ENCODE measurements at places on chromosomes 7 and 10.

DNA sequence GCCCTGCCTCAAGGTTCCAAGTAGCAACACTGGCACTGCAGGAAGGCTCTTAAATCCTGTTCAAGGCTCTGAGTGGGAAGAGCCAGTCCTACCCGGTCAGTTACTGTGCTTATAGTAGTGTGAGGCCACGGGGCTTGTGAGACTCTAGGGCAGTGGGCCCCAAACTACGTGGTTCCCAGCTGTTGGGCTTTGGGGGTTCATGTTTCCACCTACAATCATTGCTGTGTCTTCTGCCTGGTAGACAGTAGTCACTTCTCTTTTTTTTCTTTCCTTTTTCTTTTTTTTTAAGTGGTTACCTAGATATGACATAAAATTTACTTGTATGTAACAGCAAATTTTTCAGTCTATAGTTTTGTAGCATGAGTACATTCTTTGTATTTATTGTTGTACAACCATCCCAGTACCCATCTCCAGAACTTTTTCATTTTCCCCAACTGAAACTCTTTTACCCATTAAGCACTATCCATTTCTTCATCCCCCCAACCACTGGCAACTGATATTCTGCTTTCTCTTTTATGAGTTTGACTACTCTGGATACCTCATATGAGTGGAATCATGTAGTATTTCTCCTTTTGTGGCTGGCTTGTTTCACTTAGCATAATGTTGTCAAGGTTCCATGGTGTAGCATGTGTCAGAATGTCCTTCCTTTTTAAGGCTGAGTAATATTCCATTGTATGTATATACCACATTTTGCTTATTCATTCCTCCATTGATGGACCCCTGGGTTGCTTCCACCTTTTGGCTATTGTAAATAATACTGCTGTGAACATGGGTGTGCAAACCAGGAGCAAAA, 7.7 kb downstream of the UBTD1 start:
- no peak for DNase-seq

GRCh38 chr7:36638140-36638539, 86.2 kb downstream of the AOAH start:
- DNase-seq = no peak

DNA sequence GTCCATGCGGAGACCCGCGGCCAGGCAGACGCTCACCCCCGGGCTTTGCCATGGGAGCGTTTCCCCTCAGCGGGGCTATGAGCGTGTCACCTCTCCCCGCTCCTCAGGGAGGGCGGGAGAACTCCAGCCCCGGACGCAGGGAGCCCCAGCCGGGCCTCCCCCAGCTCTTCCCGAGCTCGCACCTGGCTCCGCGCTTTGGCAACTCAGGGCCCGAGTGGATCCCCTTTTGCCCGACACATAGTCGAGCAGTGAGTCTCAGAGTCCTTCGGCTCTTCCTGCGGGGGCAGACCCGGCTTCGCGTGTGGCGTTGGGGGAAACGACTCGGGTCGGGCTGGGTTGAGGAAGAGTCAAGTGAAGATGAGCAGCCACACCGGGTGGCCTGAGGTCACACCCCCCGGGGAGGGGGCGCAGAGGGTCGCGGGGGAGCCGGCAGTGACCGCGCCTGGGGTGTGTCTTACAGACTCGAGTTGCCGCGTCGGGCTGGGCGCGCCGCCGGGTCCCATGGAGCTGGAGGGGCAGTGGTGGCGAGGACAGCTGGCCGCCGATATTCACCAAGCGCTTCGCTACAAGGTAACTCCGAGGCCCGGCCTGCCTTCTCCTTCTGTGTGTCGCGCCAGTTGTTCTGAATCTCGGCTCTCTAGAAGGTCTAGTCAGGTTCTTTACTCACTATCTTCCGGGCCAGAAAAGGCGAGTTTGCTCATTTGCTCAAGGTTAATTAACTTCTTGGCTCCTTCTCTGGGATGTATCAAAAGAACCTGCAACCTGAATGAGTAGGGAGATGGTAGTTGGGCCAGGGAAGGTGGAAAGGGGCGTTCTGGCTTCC, 721 bp downstream of the CCNJ start:
- DNase-seq = peak; percentile 56

DNA sequence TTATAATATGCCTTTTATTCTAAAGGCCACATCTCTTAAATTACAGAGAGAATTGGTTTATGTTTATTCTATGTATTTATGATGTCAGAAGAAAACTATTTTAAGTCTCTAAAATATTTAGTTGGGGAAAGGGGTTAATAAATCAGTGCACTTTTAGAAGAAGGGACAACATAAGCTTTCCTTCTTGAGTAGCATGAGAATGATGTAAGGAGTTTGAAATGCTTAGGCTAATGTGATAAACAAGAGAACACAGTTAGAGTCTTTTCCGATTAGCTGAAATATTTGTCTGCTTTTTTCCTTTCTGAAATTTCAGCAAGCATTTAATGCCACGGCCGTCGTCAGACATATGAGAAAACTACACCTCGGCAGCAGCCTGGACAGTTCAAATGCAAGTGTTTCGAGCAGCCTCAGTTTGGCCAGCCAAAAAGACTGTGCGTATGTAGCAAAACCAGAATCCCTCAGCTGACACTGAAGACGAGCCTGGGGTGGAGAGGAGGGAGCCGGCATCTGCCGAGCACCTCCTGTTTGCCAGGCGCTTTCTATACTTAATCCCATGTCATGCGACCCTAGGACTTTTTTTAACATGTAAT, 176.2 kb downstream of the CCDC3 start:
- DNase-seq = no peak

DNA sequence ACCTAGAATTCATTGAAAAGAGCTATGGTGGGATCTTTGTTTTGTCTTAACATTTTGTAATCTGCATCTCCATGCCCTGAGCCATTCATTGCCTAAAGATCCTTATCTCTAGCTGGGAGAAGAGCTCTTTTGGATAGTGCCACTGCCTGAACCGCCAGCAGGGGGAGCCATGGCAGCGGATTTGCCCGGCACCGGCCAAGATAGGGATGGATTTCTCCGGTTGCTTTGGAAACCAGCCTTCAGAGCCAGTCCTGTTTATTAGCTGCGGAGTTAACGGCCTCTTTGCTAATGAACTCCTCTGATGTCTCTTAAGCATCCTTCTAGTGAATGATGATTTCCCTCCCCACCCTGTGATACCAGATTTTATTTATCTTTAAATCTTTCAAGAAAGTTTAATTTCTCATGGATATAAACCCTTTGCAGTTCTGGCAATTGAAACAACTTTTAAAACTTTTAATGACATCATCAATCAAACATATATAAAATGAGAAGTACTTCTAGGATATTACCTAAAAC, 58.2 kb upstream of the LYZL2 start:
- peak; percentile 92 for DNase-seq

DNA sequence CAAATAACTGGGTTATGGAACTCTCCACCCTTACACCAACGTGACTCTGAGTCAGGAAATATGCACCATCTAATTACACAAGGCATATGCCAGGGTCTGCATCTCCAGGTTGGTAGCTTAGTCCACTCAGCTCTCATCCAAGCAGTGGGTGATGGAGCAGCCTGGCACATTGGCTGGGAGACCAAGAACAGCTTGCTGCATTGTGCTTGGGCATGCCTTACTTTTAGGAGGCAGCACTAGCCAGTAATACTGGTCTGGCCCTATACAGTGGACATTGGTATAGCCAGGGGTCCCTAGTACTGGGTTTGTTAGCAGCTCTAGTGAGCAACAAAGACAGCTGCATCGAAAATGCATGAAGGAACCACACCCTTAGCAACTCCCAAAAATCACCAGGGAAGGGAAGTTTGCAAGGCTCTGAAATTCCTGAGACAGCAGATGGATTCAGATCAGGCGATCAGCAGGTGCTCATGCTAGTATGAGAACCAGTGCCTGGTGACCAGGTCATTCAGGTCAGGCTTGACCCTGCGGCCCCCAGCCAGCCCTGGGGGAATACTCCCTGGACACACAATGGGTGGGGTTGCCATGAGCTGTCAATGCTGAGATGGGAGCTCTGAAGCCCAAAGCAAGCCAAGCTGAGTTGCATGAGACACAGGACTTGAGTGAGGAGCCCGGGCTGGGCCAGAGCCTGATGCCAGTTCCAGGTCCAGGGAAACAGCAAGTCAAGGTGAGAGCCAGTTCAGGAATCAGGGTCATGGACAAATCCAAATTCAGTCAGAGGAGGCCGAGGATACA, 217.9 kb upstream of the ZMIZ1 start:
- no peak for DNase-seq

GRCh38 chr7:79361214-79361613, 92.3 kb downstream of the MAGI2 start:
- no peak for DNase-seq

All from stimulated activated naive CD8-positive, alpha-beta T cell treated with anti-CD3 and anti-CD28 coated beads, Interleukin-15, Interleukin-2, amounts not matched to agents 100 U/mL and 50 U/mL, for 24 hours (primary cell).